ENCODE measurements at places on chromosomes 2 and 18.
A peak's percentile ranks its signal among the peaks of the same experiment; 100 is the strongest.

- peaks cover 5% of the 10 kb centered on the region for H3K4me1 ChIP-seq
- H3K27ac ChIP-seq, result no peak overlapping the region
- H3K4me3 ChIP-seq, result no peak overlapping the region
- H3K27me3 ChIP-seq, result no peaks in the 10 kb centered on the region
- H3K36me3 ChIP-seq, result peaks cover 22% of the 10 kb centered on the region
These were observed 74.5 kb upstream of the B3GNT7 start for GRCh38 chr2:231321021-231321420.

GRCh38 chr2:168469281-168469988 is 13.4 kb downstream of the CERS6 start:
- no peaks in the 10 kb centered on the region for H3K36me3 ChIP-seq
- no peak overlapping the region for H3K27ac ChIP-seq
- peaks cover 65% of the 10 kb centered on the region for H3K4me1 ChIP-seq
- peaks cover 2% of the 10 kb centered on the region for H3K27me3 ChIP-seq
- DNase-seq, result no peak
- H3K4me3 ChIP-seq, result peak overlapping the region; percentile 22

GRCh38 chr2:145806546-145806945 is 1286.6 kb upstream of the ZEB2 start:
- H3K36me3 ChIP-seq, result no peaks in the 10 kb centered on the region
- peaks cover 4% of the 10 kb centered on the region for H3K4me1 ChIP-seq
- H3K4me3 ChIP-seq, result no peak overlapping the region
- no peak for DNase-seq
- peaks cover 1% of the 10 kb centered on the region for H3K27me3 ChIP-seq

DNA sequence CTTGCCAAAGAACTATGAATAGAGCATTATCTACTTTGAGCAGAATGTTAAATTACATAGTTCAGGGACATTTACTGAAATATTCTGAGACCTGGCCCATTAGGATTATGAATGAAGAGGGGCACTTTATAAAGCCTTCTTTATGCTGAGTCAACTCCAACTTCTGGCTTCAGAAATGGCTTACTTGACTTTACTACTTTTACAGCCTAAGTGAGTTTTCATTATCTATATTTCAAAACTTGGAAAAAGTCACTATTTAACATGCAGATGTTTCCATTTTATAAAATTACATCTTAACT is 37.7 kb downstream of the SESTD1 start:
- peaks cover 9% of the 10 kb centered on the region for H3K4me1 ChIP-seq
- H3K27me3 ChIP-seq, result peaks cover 2% of the 10 kb centered on the region
- H3K27ac ChIP-seq, result no peak overlapping the region
- DNase-seq, result no peak
- no peak overlapping the region for H3K4me3 ChIP-seq

DNA sequence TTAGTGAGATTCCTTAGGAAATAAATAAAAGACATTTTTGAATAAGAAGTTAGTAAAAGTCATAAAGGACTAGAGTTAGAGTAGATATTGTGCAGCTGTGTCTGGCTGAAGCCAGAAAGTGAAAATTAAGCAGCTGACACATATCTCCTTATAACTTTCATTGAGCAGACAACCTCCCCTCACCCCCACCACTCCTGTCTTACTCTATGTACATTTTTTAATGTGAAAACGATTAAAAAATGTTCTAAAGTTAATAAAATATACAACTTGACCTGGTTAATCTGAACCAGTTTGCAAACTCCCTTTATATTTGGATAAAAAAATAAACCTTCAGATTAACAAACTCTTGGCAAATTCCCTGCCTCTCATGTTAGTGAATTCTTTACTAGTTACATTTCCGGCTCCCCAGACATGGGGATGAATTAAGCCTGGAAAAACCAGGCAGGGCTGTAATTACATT is 462.8 kb downstream of the MEIS1 start:
- no peak overlapping the region for H3K27ac ChIP-seq
- no peak overlapping the region for H3K4me3 ChIP-seq
- H3K27me3 ChIP-seq, result no peaks in the 10 kb centered on the region
- H3K4me1 ChIP-seq, result no peaks in the 10 kb centered on the region
- DNase-seq, result no peak
- no peaks in the 10 kb centered on the region for H3K36me3 ChIP-seq

DNA sequence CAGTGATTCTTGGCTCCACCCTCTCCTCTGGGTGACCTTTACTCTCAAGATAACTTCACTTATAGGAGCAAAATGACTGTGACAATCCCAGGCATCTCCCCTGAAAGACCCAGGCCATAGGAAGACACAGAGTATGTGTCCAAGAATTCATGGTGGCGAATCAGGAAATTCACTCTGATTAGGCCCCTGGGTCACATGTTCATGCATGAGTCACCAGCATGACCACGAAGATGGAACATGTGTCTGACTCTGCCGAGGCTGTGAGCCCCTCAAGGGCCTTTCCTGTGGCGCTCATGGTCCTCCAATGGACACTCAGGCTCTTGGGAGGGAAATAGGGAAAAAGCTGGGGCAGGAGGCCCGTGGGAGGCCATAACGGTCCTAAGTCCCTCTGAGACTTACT is 74.0 kb upstream of the TEX51 start:
- no peak overlapping the region for H3K27ac ChIP-seq
- peaks cover 3% of the 10 kb centered on the region for H3K4me1 ChIP-seq
- no peak overlapping the region for H3K4me3 ChIP-seq
- no peaks in the 10 kb centered on the region for H3K36me3 ChIP-seq
- H3K27me3 ChIP-seq, result no peaks in the 10 kb centered on the region

GRCh38 chr2:98874186-98874689 is 61.8 kb downstream of the CRACDL start:
- H3K27me3 ChIP-seq, result peaks cover 2% of the 10 kb centered on the region
- H3K27ac ChIP-seq, result no peak overlapping the region
- H3K36me3 ChIP-seq, result no peaks in the 10 kb centered on the region
- no peak overlapping the region for H3K4me3 ChIP-seq

DNA sequence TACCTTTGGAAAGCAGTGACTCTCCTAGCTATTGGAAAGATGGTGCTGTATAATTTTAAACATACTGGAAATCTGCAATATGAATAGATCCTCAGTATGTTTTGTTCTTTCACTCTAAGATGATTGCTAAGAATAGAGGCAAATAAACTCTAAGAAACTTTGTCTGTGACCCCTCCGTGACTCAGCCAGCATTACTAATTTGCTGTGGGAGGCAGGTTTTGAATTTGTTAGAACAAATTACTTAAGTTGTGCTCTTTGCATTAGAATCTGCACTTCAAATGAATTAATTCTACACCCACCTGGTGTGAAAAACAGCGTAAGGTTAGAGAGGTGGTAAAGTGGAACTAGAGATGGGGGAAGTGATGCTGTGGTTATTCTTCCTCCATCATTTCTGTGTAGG is 142.2 kb downstream of the RAPGEF4 start:
- no peak overlapping the region for H3K4me3 ChIP-seq
- no peaks in the 10 kb centered on the region for H3K27me3 ChIP-seq
- peaks cover 2% of the 10 kb centered on the region for H3K36me3 ChIP-seq
- H3K4me1 ChIP-seq, result no peaks in the 10 kb centered on the region
- no peak overlapping the region for H3K27ac ChIP-seq
- no peak for DNase-seq

DNA sequence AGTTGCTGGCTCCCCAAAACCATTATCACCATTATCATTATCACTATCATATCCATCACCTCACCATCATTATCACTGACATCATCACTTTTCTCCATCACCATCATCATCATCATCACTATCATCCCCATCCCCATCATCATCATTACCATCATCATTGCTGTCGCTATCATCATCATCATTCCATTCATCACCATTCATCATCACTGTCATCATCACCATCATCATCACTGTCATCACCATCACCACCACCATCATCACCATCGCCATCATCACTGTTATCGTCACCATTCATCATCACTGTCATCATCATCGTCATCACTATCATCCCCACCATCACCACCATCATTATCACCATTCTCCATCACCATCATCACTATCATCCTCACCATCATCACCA is 9.0 kb downstream of the HPCAL1 start:
- H3K4me3 ChIP-seq, result no peak overlapping the region
- H3K27ac ChIP-seq, result no peak overlapping the region
- DNase-seq, result no peak
- H3K36me3 ChIP-seq, result no peaks in the 10 kb centered on the region
- H3K4me1 ChIP-seq, result peaks cover 6% of the 10 kb centered on the region

DNA sequence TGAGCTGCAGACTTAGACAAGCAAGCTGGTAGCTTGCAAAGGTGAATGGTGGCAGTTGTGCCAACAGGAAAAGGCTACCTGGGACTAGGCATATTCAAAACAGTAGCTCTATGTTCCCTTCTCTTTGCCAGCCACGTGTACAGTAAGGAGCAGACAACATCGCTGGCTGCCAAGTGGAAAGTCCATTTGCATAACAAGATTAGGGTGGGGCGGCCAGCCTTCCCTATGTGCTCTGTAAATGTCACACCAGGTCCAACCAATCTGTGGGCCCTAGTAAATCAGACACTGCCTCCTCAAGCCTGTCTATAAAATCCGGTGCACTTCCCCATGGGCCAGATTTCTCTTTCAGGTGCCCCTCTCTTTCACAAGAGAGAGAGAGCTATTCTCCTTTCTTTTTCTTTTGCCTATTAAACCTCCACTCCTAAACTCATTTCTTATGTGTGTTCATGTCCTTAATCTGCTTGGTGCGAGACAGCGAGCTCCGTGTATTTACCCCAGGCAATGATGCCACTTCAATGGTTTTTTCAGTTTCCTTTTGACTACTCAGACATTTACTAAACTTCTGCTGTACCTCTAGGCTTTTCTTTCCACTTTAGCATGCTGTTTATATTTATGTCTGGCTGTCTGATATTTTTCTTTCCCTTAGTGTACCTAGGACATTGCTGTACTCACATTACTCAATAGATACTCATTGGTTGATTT is 297.4 kb upstream of the GCFC2 start:
- no peaks in the 10 kb centered on the region for H3K4me1 ChIP-seq
- H3K27me3 ChIP-seq, result peaks cover 3% of the 10 kb centered on the region
- no peaks in the 10 kb centered on the region for H3K36me3 ChIP-seq
- DNase-seq, result no peak
- H3K4me3 ChIP-seq, result no peak overlapping the region

- peaks cover 3% of the 10 kb centered on the region for H3K27me3 ChIP-seq
- no peak overlapping the region for H3K4me3 ChIP-seq
- H3K27ac ChIP-seq, result no peak overlapping the region
- H3K4me1 ChIP-seq, result peaks cover 4% of the 10 kb centered on the region
- no peak for DNase-seq
These were observed 21.2 kb downstream of the TRAF3IP1 start for GRCh38 chr2:238341536-238341935.

GRCh38 chr2:198137733-198138132 is 333.3 kb downstream of the PLCL1 start:
- no peaks in the 10 kb centered on the region for H3K36me3 ChIP-seq
- H3K27me3 ChIP-seq, result no peaks in the 10 kb centered on the region
- H3K27ac ChIP-seq, result no peak overlapping the region
- no peak for DNase-seq
- H3K4me3 ChIP-seq, result no peak overlapping the region

DNA sequence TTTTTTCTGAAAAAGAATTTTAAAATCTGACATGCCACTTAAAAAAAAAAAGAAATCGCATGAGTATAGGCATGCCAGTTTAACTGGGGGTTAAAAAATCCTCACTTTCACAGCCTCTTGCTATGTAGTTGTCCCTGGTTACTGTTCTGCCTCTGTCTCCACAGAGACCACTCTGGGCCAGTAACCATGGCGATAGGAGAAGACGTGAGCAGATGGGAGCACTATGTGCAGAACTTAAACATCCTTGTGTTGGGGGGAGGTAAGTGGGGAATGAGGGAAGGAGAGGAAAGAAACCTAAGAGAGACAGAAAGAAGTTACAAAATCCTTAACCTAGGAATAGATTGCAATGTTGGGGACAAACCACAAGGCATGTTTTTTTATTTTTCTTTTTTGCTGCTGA is 75.9 kb upstream of the CYRIA start:
- H3K27me3 ChIP-seq, result peaks cover under 1% of the 10 kb centered on the region
- no peak for DNase-seq
- peaks cover under 1% of the 10 kb centered on the region for H3K4me1 ChIP-seq
- H3K4me3 ChIP-seq, result no peak overlapping the region

DNA sequence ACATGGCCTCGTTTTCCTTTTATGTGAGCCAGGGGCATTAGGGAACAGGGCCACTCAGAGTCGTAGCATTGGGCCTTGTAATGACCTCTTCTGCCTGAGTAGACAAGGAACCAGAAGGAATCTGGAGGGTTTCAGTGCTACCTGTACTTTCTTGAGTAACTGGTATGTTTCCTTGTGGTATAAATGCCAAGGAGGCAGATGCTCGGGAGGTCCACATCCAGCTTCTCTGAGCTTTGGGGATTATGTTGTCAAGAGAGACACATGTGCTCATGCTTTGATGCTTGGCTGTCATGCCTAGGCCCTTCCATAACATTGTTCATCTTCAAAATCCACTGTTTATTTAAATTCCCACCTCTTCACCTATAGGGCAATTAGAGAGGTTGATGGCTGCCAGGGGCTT is 26.3 kb downstream of the FOSL2 start:
- H3K4me3 ChIP-seq, result no peak overlapping the region
- peaks cover 24% of the 10 kb centered on the region for H3K4me1 ChIP-seq
- H3K27me3 ChIP-seq, result peaks cover 3% of the 10 kb centered on the region
- H3K27ac ChIP-seq, result no peak overlapping the region
- peaks cover 5% of the 10 kb centered on the region for H3K36me3 ChIP-seq
- no peak for DNase-seq

DNA sequence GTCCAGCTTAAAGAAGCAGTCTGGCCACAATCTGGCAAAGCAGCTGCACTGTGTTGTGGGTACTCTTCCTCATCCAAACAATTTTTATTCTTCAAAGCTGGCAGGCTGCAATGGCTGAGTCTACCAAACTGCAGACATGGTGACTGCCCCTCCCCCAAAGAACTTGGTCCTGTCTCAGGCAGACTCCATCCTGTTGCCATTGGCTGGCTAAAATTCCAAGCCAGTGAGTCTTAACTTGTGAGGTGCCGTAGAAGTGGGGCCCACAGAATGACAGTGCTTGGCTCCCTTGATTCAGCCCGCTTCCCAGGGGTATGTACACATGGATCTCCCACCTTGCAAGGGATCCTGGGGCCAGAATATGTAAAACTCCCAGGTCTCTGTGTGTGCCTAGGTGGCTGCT is 14.5 kb upstream of the NXPH2 start:
- peaks cover 5% of the 10 kb centered on the region for H3K27me3 ChIP-seq
- no peak for DNase-seq
- no peak overlapping the region for H3K27ac ChIP-seq
- no peak overlapping the region for H3K4me3 ChIP-seq

GRCh38 chr18:3669376-3669775 is 219.4 kb downstream of the TGIF1 start:
- peaks cover 3% of the 10 kb centered on the region for H3K27me3 ChIP-seq
- DNase-seq, result no peak
